ENCODE measurements at places on chromosomes 3 and 15. TPM values are rescaled to one million over a fixed set of nuclear protein-coding genes. Genes with fewer than 3 reads are reported as not detected.

The C3orf70 gene
- total RNA-seq, result 0.76 TPM

DNA sequence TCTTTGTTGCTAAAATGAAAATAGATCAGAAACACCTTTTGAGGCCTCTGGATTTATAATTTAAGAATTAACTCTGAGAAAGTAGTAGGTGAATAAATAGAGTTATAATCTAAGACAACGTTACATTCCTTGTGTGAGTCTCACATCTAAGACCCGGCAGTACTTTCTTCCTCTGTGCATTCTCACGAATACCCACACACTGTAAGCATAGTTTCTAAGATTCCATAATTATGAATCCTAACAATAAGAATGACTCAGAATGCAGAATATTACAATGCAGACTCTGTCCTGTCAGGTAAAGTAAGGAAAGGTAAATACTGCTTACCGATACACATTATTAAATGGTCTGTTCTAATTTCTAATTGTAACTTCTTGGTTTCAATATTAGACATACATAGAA lies 257.7 kb upstream of the CNTN6 start:
- DNase-seq, result no peak
- no peaks in the 10 kb centered on the region for H3K36me3 ChIP-seq
- H3K27ac ChIP-seq, result no peak overlapping the region
- no peak overlapping the region for H3K4me3 ChIP-seq

- no peak for DNase-seq
- H3K4me1 ChIP-seq, result peaks cover 2% of the 10 kb centered on the region
- H3K36me3 ChIP-seq, result no peaks in the 10 kb centered on the region
- H3K27ac ChIP-seq, result no peak overlapping the region
Measured at GRCh38 chr3:125059488-125060245, 3.9 kb upstream of the HEG1 start.

DNA sequence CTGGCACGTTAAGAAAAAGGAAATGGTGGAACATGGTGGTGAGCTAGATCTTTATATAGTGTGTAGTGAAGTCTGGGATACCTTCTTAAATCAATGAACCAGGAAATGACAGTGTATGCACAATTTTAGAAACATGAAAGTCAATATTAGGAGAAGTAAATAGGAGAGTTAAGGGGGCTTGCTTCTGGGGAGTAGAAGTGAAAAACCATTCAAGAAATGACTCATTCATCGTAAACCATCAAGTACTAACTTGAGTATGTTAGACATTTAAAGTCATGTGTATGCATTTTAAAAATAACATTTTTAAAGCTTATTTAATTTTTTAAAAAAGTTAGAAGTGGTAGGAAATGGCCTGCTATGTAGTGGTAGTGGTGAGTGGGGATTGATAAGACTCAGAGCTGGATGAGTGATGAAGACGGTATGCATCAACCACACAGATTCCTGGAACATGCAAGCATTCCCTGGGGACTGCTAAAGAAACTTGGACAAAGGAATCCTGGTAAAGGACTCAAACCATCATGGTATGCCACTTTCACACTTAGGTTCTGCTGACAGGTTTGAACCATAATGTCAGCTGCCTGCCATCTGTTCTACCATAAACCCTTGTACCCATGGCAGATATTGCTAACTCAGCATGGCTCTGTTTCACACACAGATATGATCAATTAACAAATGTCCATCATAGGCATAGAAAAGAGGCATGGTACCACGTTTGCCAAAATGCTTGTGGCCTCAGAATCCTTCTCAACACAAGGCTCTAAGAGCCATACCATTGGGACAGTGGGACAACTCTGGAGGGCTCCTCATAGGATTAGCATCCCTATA lies 28.9 kb upstream of the MITF start:
- H3K4me3 ChIP-seq, result no peak overlapping the region
- H3K27me3 ChIP-seq, result no peaks in the 10 kb centered on the region
- H3K36me3 ChIP-seq, result no peaks in the 10 kb centered on the region
- H3K4me1 ChIP-seq, result no peaks in the 10 kb centered on the region

- no peaks in the 10 kb centered on the region for H3K36me3 ChIP-seq
- no peak overlapping the region for H3K27ac ChIP-seq
- no peaks in the 10 kb centered on the region for H3K27me3 ChIP-seq
- peak; percentile 20 for DNase-seq
Measured at GRCh38 chr15:77870195-77871065, 207.1 kb downstream of the TBC1D2B start.

GRCh38 chr3:133393691-133394474 lies 6.0 kb upstream of the BFSP2 start:
- no peak overlapping the region for H3K27ac ChIP-seq
- H3K4me3 ChIP-seq, result no peak overlapping the region
- H3K27me3 ChIP-seq, result no peaks in the 10 kb centered on the region
- no peaks in the 10 kb centered on the region for H3K36me3 ChIP-seq
- no peaks in the 10 kb centered on the region for H3K4me1 ChIP-seq
- DNase-seq, result no peak

DNA sequence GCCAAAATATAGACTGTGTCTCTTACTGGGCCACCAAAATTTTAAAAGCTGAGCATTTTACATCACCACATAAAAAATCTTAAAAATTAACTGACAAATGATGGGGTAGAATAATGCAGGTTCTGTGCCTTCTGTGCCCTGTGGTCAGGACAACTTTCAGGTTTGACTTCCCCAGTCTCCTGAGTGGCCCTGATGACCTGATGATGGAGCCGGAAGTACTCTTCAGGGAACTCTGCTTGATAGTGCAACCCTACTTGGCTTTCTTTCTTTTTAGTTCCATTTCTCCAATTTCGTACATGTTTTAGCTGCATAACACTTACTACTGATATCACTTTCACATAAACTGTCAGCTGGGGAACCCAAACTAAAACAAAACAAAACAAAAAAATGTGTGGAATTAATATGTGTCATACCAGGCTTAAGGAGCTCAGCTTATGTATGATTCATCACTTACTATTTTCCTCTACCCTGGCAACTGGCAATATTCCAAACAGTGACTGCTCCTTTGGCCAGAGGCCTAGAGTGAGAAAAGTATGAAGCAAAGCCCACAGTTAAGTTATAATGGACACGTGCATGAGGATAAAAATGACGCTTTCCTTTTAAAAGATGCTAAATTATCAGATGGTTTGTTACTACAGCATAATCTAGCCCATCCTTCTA lies 194.3 kb downstream of the BCHE start:
- no peaks in the 10 kb centered on the region for H3K27me3 ChIP-seq
- peak; percentile 6 for DNase-seq
- H3K4me3 ChIP-seq, result no peak overlapping the region

The CXCR6 gene
- 10.4 TPM for total RNA-seq

The TEX264 gene
- total RNA-seq, result 38.4 TPM

The RPP14 gene
- 11.5 TPM for total RNA-seq

GRCh38 chr3:45273681-45274515 lies 47.8 kb upstream of the TMEM158 start:
- H3K36me3 ChIP-seq, result no peaks in the 10 kb centered on the region
- DNase-seq, result no peak
- no peak overlapping the region for H3K27ac ChIP-seq
- no peak overlapping the region for H3K4me3 ChIP-seq
- H3K4me1 ChIP-seq, result no peaks in the 10 kb centered on the region

The CHRNA7 gene
- total RNA-seq, result 0.61 TPM

DNA sequence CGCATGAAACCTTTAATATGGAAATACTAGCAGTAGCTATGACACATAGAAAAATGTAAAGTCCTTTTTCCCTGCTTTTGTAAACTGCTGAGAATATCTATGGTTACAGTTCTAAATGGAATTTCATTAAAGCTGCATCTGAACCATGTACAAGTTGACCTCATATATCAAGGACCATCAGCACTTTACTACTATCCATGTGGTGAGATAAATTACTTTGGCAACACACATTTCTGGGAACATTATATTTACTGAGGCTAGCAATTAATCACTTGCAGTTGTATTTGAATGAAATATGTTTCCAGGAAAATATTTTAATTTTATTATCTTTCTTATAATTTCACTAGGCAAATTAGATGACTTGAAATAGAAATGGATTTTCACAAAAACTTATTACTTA lies 545.5 kb downstream of the NAALADL2 start:
- H3K4me1 ChIP-seq, result no peaks in the 10 kb centered on the region
- no peak overlapping the region for H3K27ac ChIP-seq
- no peaks in the 10 kb centered on the region for H3K27me3 ChIP-seq
- no peaks in the 10 kb centered on the region for H3K36me3 ChIP-seq

GRCh38 chr3:139358841-139359562 lies 15.2 kb downstream of the MRPS22 start:
- no peak overlapping the region for H3K4me3 ChIP-seq
- no peaks in the 10 kb centered on the region for H3K27me3 ChIP-seq
- DNase-seq, result no peak
- no peaks in the 10 kb centered on the region for H3K4me1 ChIP-seq

The ANKUB1 gene
- total RNA-seq, result not detected

- H3K4me3 ChIP-seq, result no peak overlapping the region
- no peaks in the 10 kb centered on the region for H3K4me1 ChIP-seq
- no peak for DNase-seq
- no peak overlapping the region for H3K27ac ChIP-seq
- H3K27me3 ChIP-seq, result no peaks in the 10 kb centered on the region
Measured at GRCh38 chr3:63395960-63396359, 117.9 kb downstream of the SYNPR start.

DNA sequence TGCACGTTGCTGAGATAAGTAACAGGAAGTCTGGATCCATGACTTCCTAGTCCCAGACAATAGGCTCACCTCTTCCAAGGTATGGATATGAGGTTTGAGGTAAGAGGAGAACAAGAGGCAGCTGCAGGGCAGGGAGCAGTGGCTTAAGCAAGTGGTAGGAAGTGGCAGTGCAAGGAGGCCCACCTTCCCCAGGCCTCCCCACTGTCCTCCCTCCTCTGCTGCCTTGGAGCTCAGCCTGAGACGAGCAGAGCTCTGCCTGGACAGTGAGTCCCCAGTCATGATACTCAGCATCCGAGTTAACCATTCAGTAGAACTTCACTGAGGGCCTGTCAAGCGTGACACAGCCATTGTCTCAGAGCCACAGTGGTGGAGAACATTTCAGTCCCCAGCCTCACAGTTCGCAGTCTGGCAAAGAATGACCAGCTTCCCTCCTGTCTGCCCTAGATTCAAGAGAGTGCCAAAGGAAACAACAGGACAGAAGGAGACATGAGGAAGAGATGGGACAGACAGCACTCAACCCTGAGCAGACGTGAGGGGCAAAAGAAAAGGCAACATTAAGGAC lies 41.4 kb upstream of the BOC start:
- no peak overlapping the region for H3K27ac ChIP-seq
- H3K27me3 ChIP-seq, result no peaks in the 10 kb centered on the region
- no peaks in the 10 kb centered on the region for H3K36me3 ChIP-seq
- no peaks in the 10 kb centered on the region for H3K4me1 ChIP-seq
- H3K4me3 ChIP-seq, result no peak overlapping the region
- no peak for DNase-seq

DNA sequence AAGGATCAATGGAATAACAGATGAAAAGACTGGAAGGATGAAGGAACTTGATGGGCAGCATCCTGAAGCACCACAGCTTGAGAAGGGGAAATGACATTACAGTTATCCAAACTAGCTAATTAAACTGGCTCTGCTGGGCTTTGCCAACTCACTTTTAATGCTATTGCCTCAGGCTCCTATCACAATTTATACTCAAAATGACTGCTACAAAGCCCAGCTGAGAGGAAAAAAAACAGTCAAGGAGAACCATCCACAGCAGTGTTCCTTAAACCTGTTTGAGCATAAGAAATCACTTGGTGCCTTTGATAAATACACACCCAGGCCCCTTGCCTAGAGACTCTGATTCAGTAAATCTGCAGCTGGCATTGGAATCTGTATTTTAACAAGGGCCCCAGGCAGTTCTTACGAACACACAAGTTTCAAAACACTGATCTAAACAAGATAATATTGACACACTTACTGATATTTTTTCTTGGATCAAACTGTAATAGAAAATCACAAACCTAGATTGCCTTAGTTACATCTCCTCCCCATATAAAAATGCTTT lies 85.8 kb downstream of the MB21D2 start:
- H3K36me3 ChIP-seq, result no peaks in the 10 kb centered on the region
- no peaks in the 10 kb centered on the region for H3K4me1 ChIP-seq
- no peak overlapping the region for H3K4me3 ChIP-seq
- no peaks in the 10 kb centered on the region for H3K27me3 ChIP-seq
- DNase-seq, result no peak

The NANOGP8 gene
- total RNA-seq, result not detected

DNA sequence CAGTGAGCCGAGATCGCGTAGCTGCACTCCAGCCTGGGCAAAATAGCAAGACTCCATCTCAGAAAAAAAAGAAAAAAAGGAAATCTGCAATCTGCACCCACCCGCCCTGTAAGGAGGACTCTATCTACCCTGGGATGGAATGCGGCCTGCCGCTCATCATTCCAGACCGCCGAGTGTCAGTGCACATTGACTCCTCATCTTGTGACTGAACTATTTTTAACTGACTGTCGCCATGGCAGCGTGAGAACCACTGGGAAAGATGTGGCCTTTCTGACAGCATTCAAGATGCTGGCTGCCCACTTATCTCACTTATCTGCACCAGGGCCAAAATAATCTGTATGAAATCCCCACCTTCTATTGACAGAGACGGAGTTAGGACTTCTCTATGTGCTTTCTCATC lies 38.8 kb upstream of the ANKRD34C start:
- no peak overlapping the region for H3K4me3 ChIP-seq
- H3K27ac ChIP-seq, result no peak overlapping the region
- no peaks in the 10 kb centered on the region for H3K36me3 ChIP-seq
- H3K27me3 ChIP-seq, result no peaks in the 10 kb centered on the region
- DNase-seq, result no peak

DNA sequence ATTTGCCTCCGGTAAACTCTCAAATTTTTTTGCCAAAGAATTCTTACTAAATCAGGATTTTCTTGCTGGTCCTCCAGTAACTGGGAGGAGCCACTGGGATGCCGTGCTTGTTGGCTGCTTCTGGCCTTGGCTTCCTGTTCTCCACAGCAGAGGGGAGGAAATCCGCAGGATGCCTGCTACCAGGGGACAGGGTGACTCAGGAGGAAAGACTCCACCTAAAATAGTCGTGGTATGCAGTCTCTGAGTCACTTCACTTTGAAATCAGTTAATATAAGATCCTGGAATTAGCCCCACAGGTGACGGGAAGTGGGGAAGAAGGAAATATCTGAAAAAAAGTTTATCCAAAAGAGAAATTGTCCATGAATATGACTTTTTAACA lies 6.5 kb upstream of the TM4SF18 start:
- no peaks in the 10 kb centered on the region for H3K36me3 ChIP-seq
- no peaks in the 10 kb centered on the region for H3K27me3 ChIP-seq
- no peaks in the 10 kb centered on the region for H3K4me1 ChIP-seq
- no peak for DNase-seq
- no peak overlapping the region for H3K27ac ChIP-seq
- H3K4me3 ChIP-seq, result no peak overlapping the region

The HDC gene
- 1.1 TPM for total RNA-seq

The TTC21A gene
- 1.3 TPM for total RNA-seq

GRCh38 chr3:17213102-17213501 lies 328.3 kb downstream of the PLCL2 start:
- no peak for DNase-seq
- no peak overlapping the region for H3K27ac ChIP-seq
- no peaks in the 10 kb centered on the region for H3K4me1 ChIP-seq
- H3K4me3 ChIP-seq, result no peak overlapping the region
- no peaks in the 10 kb centered on the region for H3K27me3 ChIP-seq

GRCh38 chr15:63877713-63878271 lies 44.0 kb upstream of the HERC1 start:
- no peak overlapping the region for H3K4me3 ChIP-seq
- no peak for DNase-seq

- no peaks in the 10 kb centered on the region for H3K4me1 ChIP-seq
- no peak for DNase-seq
- H3K36me3 ChIP-seq, result no peaks in the 10 kb centered on the region
- no peak overlapping the region for H3K27ac ChIP-seq
Measured at GRCh38 chr3:82080261-82080660, 318.8 kb upstream of the GBE1 start.

The AP3B2 gene
- 0.33 TPM for total RNA-seq
